ENCODE measurements at places on chromosomes 11 and 22. TPM values are rescaled to one million over a fixed set of nuclear protein-coding genes. Genes with fewer than 3 reads are reported as not detected.

The KCNQ1OT1 gene
- polyA plus RNA-seq: 1.2 TPM

The SAA4 gene
- not detected for polyA plus RNA-seq

The DNAJB7 gene
- 0.76 TPM for polyA plus RNA-seq

The TST gene
- 17.2 TPM for polyA plus RNA-seq

DNA sequence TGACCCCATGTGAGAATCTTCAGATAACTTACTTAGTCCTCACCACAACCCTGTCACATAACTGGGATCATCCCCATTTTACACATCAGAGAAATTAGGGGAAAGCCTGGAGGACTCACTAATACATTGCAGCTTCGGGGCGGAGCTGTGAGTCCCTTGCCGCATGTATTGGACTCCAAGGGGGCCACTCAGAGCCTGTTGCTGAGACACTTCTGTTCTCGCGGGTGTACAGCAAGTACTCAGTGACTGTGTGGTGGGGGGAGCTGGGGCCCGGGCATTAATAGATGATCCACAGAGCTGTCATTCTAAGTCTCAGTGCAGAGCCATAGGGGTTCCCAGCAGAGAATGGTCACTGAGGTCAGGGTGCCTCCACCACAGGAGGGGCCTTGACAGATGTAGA is 13.5 kb downstream of the OAF start:
- H3K27me3 ChIP-seq: no peaks in the 10 kb centered on the region
- H3K4me1 ChIP-seq: peaks cover 50% of the 10 kb centered on the region
- DNase-seq: no peak
- no peak overlapping the region for H3K4me3 ChIP-seq
- H3K27ac ChIP-seq: peak overlapping the region; percentile 73

DNA sequence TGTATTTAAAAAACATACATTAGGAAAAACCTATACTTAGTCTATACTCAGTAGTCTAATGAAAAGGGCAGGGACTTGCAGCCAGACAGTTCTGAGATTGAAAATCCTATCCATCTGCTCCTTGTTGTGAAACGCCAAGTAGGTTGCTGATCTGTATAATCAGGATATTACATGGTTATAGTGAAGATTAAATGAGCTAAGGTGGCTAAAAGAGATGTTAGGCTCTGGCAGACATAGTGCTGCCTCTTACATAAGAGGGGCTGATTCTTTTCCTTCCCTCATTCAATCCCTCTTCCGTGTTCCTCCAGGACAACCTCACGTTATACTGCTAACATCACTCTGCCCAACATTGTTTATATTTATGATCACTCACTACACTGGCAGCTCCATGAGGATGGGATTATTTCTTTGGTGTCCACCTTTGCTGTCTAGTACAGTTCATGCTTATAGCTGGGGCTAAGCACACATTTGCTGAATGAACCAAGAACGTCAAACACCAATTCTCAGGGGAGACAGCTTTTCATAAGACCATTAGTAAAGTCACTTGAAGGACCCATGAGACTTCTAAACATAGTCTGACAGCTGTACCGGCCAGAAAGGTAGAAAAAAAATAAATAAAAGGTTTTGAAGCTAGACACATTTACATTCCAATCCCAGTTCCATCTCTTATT is 46.3 kb downstream of the GAB2 start:
- H3K36me3 ChIP-seq: no peaks in the 10 kb centered on the region
- no peak overlapping the region for H3K4me3 ChIP-seq
- no peaks in the 10 kb centered on the region for H3K27me3 ChIP-seq

DNA sequence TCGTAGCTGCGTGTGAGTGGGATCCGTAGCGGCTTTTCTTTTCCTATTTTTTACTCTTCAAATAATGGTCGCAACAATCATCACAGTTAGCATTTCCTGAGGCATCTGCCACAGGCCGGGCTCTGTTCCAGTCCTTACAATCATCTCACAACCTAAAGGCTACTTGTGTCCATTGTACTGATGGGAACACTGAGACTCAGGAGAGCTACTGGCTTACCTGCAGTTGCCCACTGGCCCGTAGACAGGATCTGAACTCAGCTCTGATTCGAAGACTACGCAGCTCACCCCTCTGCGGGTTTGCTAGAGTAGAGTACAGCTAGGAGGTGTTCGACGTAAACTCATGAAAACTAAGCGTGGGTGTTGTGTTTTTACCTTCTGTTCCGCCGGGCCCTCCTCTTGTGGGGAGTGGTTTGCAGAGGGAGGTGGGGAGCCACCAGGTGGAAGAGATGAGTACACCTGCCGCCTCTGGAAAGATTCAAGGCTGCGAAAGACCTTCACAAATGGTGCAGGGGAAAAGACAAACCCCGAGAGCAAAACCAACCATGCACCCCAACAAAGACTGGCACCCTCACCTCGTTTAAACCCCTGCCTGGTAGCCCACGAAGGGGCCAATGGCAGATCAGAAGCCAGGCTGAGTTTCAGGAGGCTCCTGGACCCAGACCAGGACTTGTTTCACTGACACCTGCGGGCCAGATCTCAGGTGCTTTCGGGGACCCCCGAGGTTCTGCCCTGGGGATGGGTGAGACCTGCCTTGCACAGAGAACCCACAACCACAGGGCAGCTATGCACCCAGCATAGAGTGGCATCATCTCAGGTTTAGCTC is 18.3 kb upstream of the RFPL3 start:
- no peak overlapping the region for H3K4me3 ChIP-seq
- peaks cover 4% of the 10 kb centered on the region for H3K27me3 ChIP-seq
- no peak overlapping the region for H3K27ac ChIP-seq
- H3K4me1 ChIP-seq: peaks cover 9% of the 10 kb centered on the region
- no peak for DNase-seq

- H3K4me1 ChIP-seq: no peaks in the 10 kb centered on the region
- H3K36me3 ChIP-seq: no peaks in the 10 kb centered on the region
- DNase-seq: peak; percentile 83
- H3K27me3 ChIP-seq: no peaks in the 10 kb centered on the region
These were observed 33.4 kb upstream of the APOL5 start for GRCh38 chr22:35684270-35684700.

- no peaks in the 10 kb centered on the region for H3K27me3 ChIP-seq
- H3K4me1 ChIP-seq: no peaks in the 10 kb centered on the region
- H3K27ac ChIP-seq: no peak overlapping the region
These were observed 10.7 kb downstream of the IL17RA start for GRCh38 chr22:17095538-17095937.

DNA sequence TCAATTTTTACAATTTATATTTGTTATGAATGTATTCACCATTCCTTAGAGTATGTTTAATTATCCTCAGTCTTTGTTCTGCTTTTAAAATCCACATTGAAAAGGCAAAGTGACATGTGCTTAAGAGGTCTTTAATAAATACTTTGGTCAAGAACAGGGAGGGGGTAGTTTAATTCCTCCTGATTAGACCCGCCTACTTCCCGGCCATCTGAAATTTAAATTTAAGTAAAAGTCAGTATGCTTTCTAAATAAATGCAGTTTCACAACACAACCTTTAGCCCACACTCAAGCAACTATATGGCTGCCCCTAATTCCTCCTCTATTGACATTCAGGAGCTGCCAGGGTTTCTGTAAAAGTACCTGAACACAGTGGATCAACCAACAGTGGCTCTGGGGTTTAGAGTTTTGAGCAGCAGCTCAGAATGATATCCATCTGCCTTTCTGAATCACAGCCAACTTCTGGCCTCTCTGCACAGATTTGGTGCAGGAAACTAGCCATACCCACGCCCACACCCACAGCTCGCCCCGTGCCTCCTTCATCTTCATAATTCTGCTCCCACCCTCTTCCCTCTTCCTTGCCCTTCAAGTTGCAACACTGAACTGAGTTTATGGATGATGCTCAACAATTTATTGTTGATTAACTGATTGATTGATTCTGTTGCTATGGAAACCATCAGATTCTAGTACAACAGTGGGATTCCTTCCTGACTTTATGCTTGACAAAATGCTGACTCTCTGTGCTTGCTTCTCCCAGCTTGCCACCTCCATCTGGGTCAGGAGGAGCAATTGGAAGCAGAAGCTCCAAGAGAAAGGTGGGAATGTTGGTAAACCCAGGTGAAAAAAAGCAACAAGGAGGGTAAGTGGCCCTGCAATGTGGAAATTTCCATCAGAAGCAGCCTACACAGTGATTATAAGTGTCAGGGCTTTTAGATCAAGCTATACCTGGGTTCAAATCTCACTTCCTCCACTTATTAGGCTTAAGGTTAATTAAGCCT is 70.8 kb downstream of the PANX1 start:
- peak; percentile 18 for DNase-seq
- no peaks in the 10 kb centered on the region for H3K4me1 ChIP-seq
- no peaks in the 10 kb centered on the region for H3K36me3 ChIP-seq
- no peaks in the 10 kb centered on the region for H3K27me3 ChIP-seq

- peaks cover 8% of the 10 kb centered on the region for H3K36me3 ChIP-seq
- peak within 1 kb of the TSS; percentile 67 for H3K27ac ChIP-seq
- peak within 1 kb of the TSS; percentile 47 for H3K4me3 ChIP-seq
- H3K27me3 ChIP-seq: peaks cover 26% of the 10 kb centered on the region
These were observed at the start of gene CYB5R2 for GRCh38 chr11:7672960-7673723. TSS of gene CYB5R2 (minus strand) at chr11:7673500. CDS start at chr11:7672825, 675 bp downstream.

DNA sequence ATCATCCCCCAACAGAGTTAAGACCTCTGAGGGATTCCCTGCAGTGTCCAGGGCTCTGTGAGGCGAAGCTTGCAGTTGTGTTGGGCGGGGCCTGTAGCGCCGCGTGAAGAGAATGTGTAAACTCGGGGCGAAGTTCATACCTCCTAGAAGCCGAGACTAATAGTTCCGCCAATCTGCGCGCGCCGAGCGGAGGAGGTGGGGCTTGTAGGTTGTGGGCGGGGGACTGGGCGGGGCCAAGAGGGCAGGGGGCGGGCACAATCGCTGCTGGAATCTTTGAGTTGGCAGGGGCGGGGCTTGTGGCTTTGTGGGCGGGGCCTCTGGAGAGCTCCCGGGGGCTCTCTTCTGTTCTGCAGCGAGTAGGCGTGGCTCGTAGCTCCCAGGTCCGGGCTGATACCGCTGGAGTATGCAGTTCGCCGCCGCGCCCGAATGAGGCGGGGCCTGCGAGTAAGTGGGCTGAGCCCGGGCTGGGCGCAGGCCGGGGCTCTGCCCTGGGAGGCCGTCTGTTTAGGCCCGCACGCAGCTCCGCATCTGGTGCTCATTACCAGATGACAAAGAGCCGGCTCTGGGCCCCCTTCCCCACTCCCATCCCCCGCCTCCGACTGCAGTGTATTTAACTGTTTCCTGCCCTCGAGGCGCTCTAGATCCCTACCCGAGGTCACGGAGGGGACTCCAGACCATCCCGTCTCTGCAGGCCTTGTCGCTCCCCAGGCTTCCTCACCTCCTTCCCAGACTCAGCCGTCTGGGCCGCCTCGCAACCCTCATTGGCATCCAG is 4.1 kb downstream of the CD248 start:
- peak overlapping the region; percentile 62 for H3K4me3 ChIP-seq
- DNase-seq: peak; percentile 99
- H3K36me3 ChIP-seq: no peaks in the 10 kb centered on the region
- H3K4me1 ChIP-seq: peaks cover 50% of the 10 kb centered on the region

DNA sequence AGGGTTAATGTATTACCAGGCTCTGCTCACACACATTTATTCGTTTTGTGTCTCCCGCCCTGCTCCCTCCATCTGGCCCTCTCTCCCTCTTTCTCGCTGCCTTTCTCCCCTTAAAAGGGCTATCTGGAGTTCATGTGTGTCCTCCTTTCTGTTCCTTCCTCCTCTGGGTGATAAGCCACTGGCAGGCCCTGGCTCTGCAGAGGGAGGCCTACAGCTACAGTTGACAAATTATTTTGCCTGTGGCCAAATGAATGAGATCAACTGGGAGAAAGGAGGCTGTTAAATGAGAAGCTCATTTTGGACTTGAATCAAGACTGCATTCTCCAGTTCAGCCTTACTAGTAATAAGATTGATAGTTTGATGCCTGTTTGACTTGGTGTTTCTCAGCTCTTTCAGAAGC is 17.5 kb upstream of the OPCML start:
- peaks cover 2% of the 10 kb centered on the region for H3K27me3 ChIP-seq
- no peaks in the 10 kb centered on the region for H3K36me3 ChIP-seq
- DNase-seq: peak; percentile 26
- no peaks in the 10 kb centered on the region for H3K4me1 ChIP-seq

- no peaks in the 10 kb centered on the region for H3K27me3 ChIP-seq
- H3K4me1 ChIP-seq: no peaks in the 10 kb centered on the region
These were observed 328.8 kb downstream of the TBC1D22A start for GRCh38 chr22:47091246-47091651.

DNA sequence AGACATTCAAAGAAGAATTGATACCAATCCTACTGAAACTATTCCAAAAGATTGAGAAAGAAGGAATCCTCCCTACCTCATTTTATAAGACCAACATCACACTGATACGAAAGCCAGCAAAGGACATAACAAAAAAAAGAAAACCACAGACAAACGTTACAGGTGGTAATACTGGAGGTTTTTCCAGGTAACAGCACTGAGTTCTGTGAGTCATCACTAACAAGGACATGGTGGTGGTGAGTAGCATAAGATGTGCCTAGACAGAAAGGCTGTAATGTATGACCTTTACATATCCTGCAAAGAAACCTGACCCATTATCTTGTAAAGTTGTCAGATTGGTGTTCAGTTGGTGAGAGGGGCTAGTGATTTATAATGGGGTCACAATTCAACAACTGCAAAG is 15.3 kb downstream of the OR9G1 start:
- DNase-seq: no peak
- no peaks in the 10 kb centered on the region for H3K4me1 ChIP-seq
- H3K36me3 ChIP-seq: no peaks in the 10 kb centered on the region
- H3K27ac ChIP-seq: no peak overlapping the region

DNA sequence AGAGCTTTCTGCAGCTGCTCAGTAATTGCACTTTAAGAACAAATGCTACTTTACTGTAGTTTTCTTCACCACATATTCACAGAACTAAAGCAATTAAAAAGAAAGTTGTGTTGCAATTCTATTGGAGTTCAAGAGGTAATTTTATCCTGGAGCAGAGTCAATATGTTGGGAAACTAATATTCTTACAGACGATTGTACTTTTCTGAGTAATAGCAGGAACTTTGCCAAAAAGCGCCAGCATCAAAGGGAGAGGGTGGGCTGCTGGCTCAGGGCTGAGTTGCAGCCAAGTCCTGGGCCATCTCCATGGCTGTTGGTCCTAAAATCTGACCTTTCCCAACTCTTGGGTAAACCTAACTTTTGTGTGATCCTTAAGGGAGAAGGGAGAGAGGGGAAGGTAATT is 73.6 kb upstream of the MYO18B start:
- DNase-seq: peak; percentile 65
- H3K4me1 ChIP-seq: peaks cover 17% of the 10 kb centered on the region
- no peak overlapping the region for H3K27ac ChIP-seq
- no peak overlapping the region for H3K4me3 ChIP-seq
- H3K36me3 ChIP-seq: no peaks in the 10 kb centered on the region

All from muscle of leg (tissue), 16 donors.